ENCODE measurements at places on chromosomes 13 and 19.

DNA sequence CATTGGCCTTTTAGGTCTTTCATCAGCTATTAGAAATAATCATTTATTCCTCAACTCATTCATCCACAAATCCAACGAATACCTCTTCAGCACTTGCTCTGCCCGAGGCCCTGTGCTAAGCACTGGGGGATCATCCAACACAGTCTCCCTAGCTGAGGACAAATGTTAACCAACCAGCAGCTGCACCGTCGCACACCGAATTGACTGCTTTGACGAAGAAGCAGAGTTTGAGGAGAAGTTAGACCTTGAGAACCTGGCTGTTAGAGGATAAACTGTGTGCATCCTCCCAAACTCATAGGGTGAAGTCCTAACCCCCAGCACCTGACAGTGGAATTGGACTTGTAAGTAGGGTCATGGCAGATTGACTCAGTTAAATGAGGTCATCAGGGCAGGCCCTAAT lies 170.9 kb downstream of the USP12 start:
- no peak for DNase-seq
- no peaks in the 10 kb centered on the region for H3K36me3 ChIP-seq
- H3K4me1 ChIP-seq, result peaks cover 7% of the 10 kb centered on the region
- peaks cover 21% of the 10 kb centered on the region for H3K27me3 ChIP-seq
- H3K4me3 ChIP-seq, result no peak overlapping the region

DNA sequence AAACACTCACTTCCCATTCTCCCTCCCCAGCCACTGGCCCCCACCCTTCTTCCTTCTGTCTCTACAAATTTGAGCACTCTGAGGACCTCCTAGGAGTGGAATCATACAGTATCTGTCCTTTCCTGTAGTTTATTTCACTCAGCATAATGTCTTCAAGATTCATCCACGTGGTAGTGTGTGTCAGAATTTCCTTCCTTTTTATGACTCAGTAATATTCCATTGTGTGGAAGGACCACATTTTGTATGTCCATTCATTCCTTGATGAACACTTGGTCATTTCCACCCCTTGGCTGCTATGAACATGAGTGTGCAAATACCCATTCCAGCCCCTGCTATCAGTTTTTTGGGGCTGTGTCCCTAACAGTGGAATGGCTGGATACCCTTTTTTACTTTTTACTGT lies 9.8 kb downstream of the KLF2 start:
- peaks cover 15% of the 10 kb centered on the region for H3K36me3 ChIP-seq
- DNase-seq, result no peak
- H3K4me1 ChIP-seq, result peaks cover 57% of the 10 kb centered on the region
- no peak overlapping the region for H3K27ac ChIP-seq
- peaks cover 6% of the 10 kb centered on the region for H3K27me3 ChIP-seq

- H3K27me3 ChIP-seq, result no peaks in the 10 kb centered on the region
- no peak overlapping the region for H3K4me3 ChIP-seq
- no peak overlapping the region for H3K27ac ChIP-seq
- peaks cover 2% of the 10 kb centered on the region for H3K36me3 ChIP-seq
- peaks cover 11% of the 10 kb centered on the region for H3K4me1 ChIP-seq
- no peak for DNase-seq
Measured at GRCh38 chr13:27605099-27605498, 15.2 kb downstream of the LNX2 start.

DNA sequence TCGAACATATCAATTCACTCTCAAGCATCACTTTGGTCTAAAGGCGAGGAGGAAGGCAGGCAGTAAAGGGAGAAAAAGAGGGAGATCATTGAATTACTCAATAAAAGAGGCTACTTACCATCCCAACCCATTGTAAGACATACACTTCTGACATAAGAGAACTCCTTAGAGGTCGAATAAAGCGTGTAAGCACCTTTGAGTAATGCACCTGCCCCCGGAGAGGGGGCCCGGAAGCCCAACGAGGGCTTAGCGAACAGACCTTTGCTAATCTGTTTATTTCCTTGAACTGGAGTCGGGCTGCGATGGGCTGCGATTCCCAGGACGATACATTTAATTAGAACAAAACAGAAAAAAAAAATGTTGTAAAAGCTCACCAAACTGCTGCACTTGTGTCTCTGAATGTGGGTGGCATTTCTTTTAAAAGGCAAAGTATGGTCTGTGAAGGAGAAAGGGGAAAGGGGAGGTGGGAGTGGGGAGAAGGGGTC lies 3.0 kb downstream of the ZC3H4 start:
- peaks cover 51% of the 10 kb centered on the region for H3K4me1 ChIP-seq
- no peaks in the 10 kb centered on the region for H3K27me3 ChIP-seq
- peak overlapping the region; percentile 100 for H3K27ac ChIP-seq
- peaks cover 53% of the 10 kb centered on the region for H3K36me3 ChIP-seq

GRCh38 chr19:42571116-42571515 lies 23.6 kb downstream of the CEACAM8 start:
- H3K36me3 ChIP-seq, result no peaks in the 10 kb centered on the region
- H3K4me1 ChIP-seq, result peaks cover 4% of the 10 kb centered on the region

GRCh38 chr19:3275583-3276340 lies 51.3 kb downstream of the CELF5 start:
- peaks cover 14% of the 10 kb centered on the region for H3K27me3 ChIP-seq
- H3K4me3 ChIP-seq, result peak overlapping the region; percentile 83
- DNase-seq, result peak; percentile 77
- H3K4me1 ChIP-seq, result peaks cover 9% of the 10 kb centered on the region

GRCh38 chr13:35947315-35947714 lies 183.9 kb downstream of the DCLK1 start:
- no peaks in the 10 kb centered on the region for H3K27me3 ChIP-seq
- no peaks in the 10 kb centered on the region for H3K4me1 ChIP-seq
- DNase-seq, result no peak

DNA sequence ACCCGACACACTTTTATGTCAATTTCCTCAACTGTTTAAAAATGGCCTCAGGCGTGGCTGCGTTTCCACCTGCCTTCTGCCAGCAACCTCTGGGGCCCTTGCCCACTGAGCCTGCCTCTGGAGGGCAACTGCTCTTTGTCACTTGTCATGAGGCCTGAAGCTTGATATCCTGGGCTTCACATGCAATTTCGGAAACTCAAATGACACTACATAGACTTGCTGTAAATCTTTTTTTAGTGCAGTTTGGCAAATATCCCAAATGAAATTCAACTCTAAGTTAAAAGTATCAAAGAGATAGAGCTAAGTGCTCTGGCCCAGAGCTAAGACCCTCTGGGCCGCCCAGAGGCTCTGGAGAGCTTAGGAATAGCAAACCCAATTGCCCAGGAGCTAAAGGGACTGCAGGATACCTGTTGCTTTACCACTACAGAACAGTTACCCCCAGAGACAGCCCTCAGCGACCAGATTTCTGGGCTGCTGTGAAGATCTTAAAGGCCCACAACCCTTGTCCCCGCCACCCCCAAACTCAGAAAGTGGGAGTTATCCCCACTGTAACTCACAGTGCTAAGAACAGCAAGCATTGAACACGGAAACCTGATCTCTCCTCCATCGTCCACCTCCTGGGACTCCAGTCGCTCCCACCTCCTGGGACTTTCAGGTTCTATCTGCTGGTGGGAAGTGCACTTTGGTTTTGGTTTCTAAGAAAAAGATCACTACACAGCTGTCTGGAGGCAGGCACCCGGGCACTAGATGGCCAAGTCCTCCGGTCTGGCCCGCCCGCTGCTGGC lies 19.4 kb downstream of the GJA3 start:
- H3K36me3 ChIP-seq, result no peaks in the 10 kb centered on the region
- no peak for DNase-seq
- H3K4me3 ChIP-seq, result no peak overlapping the region
- no peak overlapping the region for H3K27ac ChIP-seq
- peaks cover 58% of the 10 kb centered on the region for H3K27me3 ChIP-seq
- H3K4me1 ChIP-seq, result no peaks in the 10 kb centered on the region

GRCh38 chr13:43304945-43305344 lies 281.6 kb downstream of the DNAJC15 start:
- H3K27me3 ChIP-seq, result peaks cover 14% of the 10 kb centered on the region
- DNase-seq, result no peak
- H3K4me1 ChIP-seq, result no peaks in the 10 kb centered on the region
